Suppressor macrophage treated with lipopolysaccharide for 4 hours (primary cell): ENCODE measurements at places on chromosomes 16 and 17.

GRCh38 chr17:34926661-34927060, 34.6 kb downstream of the CCT6B start:
- no peak for DNase-seq

DNA sequence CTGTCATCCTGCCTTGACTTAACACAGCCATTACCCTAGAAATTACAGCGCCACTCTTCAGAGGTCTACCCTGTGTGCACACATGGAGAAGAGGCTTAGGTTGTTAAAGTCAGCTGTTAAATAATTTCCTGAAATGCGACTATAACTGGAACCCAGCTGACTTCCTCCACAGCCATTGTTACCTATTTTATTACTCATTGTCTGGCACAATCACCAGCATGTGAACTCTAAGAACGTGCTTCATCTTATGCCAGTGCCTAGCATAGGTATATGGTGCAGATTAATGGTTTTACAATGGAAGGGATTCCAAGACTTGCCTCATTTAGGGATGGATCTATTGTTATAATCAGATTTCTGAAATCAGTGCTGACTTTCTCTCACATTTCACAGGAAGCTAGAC, 11.9 kb downstream of the RDM1 start:
- DNase-seq = no peak

DNA sequence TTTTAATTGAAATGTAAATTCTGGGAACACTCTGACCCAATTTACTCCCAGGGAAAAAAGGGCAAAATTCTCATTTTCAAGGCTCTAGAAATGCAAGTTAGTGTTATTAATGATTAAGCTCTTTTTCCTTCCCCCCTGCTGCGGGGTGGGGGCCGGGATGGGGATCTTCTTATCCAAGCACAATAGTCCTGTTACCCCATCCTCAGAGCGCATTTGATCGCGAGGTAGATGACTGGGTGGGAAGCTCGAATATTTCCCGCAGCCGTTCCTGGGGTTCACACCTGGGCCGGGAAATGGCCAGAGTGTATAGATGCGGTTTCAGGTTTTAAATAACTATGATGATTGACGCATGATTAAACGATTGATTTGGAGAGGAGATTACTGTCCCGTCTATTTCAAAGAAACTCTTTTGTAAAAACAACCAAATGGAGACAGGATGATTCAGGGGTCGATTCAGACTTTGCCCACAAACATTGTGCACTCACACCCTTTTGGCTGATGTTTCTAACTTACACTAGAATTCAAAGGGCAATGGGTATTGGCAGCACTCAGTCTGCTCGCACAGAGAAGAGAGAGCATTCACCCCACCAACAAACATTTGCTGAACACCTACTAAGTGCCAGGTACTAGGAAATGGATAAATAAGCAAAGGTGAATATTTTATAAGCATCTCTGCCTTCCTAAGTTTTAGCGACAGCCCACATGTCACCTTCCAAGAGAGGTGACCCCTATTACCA, 55.0 kb downstream of the SALL1 start:
- no peak for DNase-seq

GRCh38 chr17:69567130-69567529, 152.6 kb downstream of the MAP2K6 start:
- DNase-seq = no peak

- DNase-seq = no peak
Observed at GRCh38 chr17:62866471-62866870, 58.4 kb upstream of the MARCHF10 start.

DNA sequence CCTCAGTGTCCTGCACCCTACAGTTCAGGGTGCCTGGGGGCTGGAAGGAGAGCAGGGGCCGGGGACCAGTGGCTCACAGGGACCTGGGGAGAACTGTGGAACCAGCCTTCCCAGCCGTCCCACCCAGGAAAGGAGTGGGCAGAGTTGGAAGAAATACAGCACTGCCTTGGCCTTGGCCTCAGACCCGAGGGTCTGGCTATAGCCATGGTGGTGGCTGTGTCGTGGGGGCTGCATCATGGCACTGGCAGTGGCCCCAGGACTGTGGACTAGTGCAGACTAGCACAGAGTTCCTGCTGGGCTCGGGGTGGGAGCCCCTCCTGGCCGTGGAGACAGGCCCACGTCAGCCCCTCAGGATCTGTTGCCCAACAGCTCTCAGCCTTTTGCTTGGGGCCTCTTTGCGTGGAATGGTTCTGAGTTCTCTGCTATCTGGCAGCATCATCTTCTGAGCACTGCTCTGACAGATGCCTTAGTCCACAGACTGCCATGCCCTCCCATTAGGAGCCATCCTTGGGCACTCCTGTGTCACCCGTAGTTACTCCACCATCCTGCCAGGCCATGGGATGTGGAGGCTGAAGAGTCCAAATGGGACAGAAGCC, 12.6 kb upstream of the DNASE1 start:
- DNase-seq = no peak

DNA sequence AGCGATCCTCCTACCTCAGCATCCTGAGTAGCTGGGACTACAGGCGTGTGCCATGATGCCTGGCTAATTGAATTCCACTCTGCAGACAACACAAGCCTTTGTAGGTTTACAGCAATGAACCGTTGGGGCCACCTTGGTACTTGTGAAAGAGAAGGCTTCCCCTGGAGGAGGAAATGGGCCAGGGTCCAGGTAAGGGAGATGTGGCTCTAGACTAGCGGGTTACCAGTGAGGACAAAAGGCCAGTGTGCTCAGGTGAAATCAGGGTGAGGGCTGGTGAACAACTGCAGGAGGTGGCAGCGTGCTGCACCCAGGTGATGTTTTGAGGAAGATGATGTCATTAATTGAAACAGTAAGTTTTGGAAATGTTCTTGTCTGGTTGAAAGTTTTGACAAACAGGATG, 6.7 kb downstream of the SDR42E1 start:
- no peak for DNase-seq

GRCh38 chr16:49473131-49473530, 99.5 kb downstream of the C16orf78 start:
- DNase-seq = no peak

DNA sequence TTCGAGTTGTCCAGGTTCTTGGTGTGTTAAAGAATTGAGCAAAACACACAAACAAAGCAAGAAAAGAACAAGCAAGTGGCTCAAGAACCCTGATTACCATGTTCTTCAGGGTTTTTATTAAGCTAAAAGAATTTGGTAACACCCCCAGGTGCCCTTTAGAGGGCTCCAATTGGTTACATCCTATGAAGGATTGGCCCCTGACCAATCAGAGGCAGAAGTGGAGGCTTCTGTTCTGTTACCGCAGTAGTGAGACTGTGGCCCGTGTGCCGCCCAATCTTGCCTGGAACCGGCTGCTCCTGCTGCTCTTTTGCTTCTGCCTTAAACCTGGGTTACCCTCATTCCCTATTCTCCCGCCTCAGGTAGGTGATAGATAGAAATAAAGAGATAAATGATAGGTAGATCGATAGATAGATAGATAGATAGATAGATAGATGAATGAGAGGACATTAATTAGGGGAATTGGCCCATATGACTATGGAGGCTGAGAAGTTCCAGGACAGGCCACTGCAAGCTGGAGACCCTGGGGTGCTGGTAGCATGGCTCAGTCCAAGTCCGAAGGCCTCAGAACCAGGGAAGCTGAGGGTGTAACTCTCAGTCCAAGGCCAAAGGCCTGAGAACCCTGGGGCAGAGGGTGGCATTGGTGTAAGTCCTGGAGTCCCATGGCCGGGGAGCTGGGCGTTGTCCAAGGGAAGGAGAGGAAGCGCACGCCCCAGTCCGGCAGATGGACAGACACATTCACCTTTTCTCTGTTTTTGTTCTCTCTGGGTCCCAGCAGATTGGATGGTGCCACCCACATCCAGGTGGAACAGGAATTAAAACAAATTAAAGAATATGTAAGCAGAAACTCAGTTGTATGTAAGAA, 3.5 kb upstream of the CA5A start:
- DNase-seq = no peak

- no peak for DNase-seq
Observed at GRCh38 chr16:27999687-28000086, 63.8 kb downstream of the GSG1L start.

DNA sequence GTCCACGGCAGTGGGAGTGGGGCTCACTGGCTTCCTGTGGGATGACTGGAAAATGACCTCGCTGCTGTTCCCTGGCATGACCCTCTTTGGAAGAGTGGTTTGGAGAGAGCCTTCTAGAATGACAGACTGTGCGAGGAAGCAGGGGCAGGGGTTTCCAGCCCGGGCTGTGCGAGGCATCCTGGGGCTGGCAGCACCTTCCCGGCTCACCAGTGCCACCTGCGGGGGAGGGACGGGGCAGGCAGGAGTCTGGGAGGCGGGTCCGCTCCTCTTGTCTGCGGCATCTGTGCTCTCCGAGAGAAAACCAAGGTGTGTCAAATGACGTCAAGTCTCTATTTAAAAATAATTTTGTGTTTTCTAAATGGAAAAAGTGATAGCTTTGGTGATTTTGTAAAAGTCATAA, 7.8 kb upstream of the RNF213 start:
- DNase-seq = peak; percentile 48

GRCh38 chr16:14462811-14463210, 167.2 kb downstream of the PARN start:
- DNase-seq = no peak

DNA sequence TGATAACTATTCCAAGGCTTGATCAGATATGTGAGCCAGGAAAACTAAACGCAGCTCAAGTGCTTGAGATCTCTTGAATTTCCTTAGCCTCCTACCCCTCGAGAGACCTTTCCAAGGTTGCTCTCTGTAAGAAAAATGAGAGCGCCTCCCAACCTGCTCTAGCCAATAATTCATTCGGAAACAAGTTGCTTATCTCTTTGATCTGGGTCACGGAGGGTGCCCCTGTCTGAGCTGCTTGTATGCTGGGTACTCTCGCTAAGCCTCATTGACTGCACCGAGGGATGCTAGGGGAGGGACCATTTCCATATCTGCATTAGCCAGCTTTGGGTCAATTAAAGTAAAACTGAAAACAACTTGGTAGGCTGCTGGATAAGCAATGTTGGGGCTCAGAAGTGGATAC, 70.1 kb upstream of the SHISA6 start:
- DNase-seq = no peak

DNA sequence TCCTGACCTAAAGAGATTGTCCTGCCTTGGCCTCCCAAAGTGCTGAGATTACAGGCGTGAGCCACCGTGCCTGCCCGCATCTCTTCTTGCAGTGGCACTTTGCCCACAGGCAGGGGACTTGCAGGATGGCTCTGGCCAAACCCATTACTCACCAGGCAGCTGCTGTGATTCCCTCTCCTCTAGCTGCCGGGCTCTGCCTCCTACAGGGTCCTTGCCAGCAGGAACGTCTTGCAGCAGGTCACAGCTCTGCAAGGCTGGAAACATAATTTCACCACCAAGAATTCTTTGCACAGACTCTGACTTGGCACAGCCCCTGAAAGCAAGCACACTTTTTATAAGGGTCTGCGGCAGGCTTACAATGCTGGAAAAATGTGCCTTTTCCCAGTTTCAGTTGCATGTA, 20.3 kb downstream of the COX4I1 start:
- DNase-seq = no peak

DNA sequence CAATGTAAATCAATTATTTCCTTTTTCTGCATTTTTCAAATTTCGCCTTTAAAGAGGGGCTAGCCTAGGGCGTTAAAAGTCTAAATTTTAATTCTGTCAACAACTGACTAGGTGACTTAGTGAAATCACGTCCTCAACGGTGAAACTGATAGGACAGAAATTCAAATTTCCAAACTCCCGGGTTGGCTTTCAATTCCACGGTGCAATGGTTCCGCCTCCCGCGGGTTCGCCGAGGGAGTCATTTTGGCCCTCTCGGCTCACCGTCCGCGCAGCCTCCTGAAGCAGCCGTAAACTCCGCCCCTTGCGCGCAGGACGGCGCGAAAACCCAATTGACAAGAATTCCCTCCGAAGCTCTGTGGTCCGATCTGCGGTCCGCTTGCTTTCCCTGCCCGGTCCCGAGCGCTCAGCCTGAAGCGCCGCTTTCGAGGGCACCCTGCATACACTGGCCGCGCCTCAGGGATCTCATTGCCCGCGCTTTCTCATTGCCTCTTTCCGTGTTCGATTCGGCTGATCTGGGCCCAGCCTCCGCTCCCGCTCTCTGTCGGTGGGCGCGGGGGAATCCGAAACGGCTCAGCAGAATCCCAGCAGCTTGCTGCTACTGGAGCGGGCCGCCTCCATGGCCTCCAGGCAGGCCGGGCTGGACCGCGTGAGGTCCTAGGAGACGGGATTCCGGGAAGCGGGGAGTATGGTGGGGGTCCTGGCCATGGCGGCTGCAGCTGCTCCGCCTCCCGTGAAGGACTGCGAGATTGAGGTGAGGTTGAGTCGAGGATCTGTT, at the start of gene ATAD5:
Gene ATAD5, plus strand, starts transcription at position 304 of the 775 bp plus-strand sequence. Its CDS starts 382 bp downstream, at position 686.
- DNase-seq = peak; percentile 96

DNA sequence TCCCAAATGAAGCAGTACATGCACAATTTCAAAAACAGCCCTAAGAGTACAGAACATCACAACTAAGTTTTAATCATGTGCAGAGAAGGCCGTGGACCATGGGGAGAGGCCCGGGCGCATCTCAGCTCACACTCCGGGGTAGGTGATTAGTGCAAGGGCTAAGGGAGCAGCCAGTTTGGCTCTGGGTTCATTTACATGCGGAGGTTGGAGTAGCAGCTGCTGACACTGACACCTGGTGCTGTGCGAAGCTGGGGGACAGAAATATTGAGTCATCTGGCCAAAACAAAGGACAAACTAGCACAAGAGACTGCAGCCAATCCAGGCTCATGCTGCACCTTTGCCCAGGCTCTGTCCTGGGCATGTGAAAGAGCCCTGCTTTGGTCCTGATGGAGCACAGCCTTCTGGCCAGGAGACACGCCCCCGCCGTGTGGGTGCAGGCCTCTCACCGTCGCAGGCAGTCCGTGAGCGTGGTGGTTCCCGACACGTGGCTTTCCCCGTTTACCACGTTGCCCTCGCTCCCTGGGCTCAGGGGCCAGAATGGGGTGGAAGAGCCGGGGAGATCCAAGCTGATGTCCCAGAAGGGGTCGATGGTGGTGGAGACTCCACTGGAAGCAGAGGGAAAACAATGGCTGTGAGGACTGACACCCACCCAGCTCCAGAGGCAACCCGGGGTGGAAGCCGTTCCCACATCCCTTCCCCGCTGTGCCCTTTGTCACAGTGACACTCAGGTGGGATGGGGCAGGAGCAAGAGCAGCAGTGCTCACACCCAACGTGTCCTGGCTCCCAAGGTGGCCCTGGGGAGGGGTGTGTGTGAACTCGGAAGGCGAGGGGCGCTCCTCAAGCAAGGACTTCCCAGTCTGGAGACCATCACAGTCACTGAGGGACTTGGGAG, 31.9 kb downstream of the USP22 start:
- no peak for DNase-seq

- DNase-seq = no peak
Observed at GRCh38 chr17:68198931-68199836, 48.7 kb upstream of the AMZ2 start.
